Ascending aorta (tissue), 2 donors: ENCODE measurements at places on chromosomes 2 and 18. TPM values are rescaled to one million over a fixed set of nuclear protein-coding genes. Genes with fewer than 3 reads are reported as not detected.

DNA sequence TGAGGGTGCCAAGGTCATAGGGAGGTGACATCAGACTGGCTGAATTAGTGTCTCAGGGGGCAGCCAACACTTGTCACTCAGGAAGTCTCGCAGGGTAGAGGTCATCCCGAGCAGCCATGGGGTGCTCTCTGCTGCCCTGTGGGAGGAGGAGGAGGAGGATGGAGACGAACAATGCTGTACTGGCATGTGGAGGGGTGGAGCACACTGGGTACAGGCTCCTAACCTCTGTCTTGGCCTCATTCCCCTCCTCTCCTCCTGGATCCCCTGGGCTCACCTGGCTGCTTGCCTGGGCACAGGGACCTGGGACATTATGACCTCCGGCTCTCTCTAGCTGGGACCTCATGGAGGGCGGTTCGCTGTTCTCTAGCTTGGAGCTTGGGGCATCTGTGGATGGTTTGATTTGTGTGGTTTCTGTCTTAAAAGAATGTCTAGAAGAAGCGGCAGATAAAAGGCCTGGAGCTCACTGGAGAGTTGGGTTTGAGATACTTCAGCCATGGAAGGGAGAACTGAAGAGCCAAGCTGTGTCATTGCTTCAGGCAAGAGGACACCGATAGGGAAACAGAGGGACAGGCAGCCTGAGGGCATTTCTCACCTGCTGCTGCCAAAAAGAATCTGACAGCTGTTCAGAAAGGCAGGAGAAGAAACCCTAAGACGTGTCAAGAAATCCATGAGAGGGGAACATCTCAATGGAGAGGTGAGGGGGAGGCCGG lies 133.1 kb downstream of the SEPTIN10 start:
- DNase-seq: no peak

- no peak for DNase-seq
These were observed 263.4 kb downstream of the PTPRM start for GRCh38 chr18:7830468-7830867.

Gene LYG2
- total RNA-seq: not detected

Gene REG3G
- not detected for total RNA-seq

- DNase-seq: no peak
These were observed 784.5 kb upstream of the CELF4 start for GRCh38 chr18:38350141-38350540.

Gene ERBB4
- total RNA-seq: 1.7 TPM

Gene NDUFB3
- 34.2 TPM for total RNA-seq

DNA sequence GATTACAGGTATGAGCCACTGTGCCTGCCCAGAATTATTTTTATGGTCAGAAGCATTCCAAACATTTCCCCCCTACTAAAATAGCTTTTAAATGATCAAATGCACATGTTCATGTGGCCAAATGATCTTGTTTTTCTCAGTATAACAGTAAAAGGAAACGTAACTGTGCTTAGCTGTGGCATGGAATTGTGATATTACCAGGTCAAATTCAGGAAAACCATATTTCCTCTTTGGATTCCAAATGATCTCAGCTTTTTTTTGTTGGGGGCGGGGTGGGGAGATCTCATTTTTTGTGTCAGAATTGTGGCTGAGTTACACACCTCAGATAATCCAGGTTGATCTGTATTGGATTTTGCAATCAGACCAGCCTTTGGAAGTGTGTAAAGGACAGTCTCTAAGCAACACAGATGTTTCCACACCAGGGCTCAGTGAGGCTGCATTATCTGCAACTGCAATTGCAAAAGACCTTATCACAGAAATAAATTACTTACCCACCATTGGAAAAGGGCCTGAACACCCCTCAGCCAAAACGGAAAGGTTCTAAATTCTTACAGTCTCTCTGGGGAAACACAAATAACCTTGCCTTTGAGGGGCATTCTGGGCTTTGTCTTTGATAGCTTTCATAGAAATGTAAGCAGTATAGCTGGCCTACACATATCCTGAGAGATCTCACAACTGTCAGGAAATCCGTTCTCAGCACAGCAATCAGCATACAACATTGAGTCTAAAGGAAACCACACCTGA lies 8.4 kb downstream of the CASP10 start:
- no peak for DNase-seq

Gene C1QL2
- 11.6 TPM for total RNA-seq

GRCh38 chr2:132733094-132733493 lies 63.1 kb upstream of the LYPD1 start:
- DNase-seq: no peak
